ENCODE measurements at places on chromosomes 6 and 20.

- no peak for DNase-seq
Observed at GRCh38 chr6:100574836-100575235, 110.1 kb upstream of the SIM1 start.

GRCh38 chr6:11229655-11230046 lies 2.8 kb downstream of the NEDD9 start:
- no peak for DNase-seq

DNA sequence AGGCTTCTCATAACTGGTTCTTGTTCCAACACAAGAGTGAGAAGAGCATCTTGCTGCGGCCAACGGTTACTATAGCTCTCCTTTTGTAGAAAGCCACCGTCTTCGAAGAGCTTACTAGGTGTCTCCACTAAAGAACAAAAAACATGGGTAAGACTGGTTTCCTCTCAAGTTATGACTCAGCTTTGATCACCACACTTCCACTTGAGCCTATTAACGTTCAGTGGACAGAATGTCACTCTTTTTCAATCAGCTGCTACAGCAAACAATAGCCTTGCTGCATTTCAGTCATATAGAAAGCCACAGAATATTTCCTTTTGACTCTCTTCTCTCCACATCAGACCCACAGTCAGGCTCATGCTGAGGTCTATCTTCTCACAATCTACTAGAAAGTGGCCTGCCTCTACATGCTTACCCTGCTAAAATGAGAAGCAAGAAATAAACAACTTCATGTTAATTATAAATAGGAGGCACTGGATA lies 243.5 kb upstream of the PREP start:
- no peak for DNase-seq

DNA sequence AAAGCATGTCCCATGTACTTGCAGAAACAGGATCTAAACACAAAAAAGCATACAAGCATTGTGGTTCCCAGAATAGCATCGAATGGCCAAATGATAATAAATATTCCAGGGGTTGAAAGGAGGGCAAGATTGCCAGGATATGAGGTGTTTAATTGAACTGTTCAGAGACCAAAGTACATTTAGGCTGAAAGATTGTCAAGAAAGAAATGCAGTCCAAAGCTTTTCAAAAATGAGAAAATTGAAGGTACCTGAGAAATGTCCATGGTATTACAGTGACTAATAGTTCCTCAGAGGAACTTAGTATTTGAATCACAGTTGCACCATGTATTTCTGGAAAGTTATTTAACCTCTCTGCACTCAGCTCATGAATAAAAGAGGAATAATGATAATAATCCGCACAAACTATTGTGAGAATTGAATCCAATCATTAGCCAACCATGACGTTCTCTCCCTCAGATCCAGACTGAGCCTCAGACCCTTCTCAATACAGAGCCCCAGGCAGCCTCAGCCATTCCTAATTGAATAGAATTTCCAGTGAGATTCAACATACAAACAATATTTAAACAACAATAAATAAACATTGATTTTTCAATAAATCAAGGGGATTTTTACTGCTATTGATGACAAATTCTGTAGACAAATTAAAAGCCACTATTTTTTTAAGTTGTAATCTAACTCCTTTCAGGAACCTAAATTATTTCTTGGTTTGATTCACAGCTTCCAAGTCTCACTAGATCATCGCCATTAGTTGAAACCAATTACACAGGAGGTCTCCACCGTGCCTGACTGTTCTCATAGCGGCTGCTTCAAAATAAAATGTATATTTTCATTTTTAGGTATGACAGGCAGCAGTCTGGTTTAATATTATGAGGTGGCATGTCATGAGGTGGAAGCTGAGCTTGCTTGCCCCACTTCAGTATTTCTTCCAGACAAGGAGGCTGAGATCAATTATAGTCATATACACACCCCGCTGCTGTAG lies 144.3 kb upstream of the TENT5A start:
- no peak for DNase-seq

GRCh38 chr6:46850792-46851191 lies 57.6 kb downstream of the MEP1A start:
- DNase-seq: no peak

GRCh38 chr6:33636655-33637054 lies 15.5 kb downstream of the ITPR3 start:
- no peak for DNase-seq

DNA sequence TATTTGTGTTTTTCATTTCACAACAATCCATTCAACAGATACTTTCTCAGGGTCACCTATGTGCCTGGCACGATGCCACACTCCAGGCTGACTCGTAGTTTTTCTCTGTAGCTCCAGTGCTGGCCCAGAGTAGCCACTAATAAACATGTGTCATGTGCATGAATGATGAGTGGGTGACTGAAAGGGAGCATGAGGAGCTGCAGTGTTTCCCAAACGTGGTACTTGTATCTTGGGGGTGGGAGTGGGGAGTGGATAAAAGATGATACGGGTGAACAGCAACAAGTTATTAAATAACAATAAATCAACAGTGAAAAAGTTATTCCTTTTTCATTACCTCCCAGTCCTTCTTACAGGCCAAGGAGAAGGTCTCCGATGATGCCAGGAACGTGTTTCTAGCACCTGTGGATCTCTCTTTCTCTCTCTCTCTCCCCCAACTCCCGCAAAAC lies 17.1 kb downstream of the SRXN1 start:
- no peak for DNase-seq

DNA sequence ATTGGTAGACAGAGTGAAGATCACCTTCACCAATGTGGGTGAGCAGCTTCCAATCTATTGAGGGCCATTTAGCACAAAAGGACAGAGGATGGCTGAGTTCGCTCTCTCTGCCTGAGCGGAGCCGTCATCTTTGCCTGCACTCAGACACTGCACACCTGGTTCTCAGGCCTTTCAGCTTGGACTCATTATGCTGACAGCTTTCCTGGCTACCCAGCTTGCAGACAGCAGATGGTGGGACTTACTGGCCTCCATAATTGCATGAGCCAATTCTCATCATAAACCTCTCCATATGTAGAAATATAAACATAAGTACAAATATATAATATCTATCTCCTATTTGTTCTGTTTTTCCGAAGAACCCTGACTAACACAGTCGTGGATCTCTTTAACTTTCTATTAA lies 13.7 kb downstream of the TBXT start:
- DNase-seq: no peak

GRCh38 chr20:59806578-59806975 lies 126.9 kb downstream of the SYCP2 start:
- no peak for DNase-seq

GRCh38 chr6:166084951-166085350 lies 82.7 kb downstream of the TBXT start:
- DNase-seq: no peak

GRCh38 chr20:18176318-18176785 lies 38.7 kb downstream of the KAT14 start:
- no peak for DNase-seq

GRCh38 chr20:61901392-61902220 lies 164.1 kb downstream of the TAF4 start:
- DNase-seq: no peak

DNA sequence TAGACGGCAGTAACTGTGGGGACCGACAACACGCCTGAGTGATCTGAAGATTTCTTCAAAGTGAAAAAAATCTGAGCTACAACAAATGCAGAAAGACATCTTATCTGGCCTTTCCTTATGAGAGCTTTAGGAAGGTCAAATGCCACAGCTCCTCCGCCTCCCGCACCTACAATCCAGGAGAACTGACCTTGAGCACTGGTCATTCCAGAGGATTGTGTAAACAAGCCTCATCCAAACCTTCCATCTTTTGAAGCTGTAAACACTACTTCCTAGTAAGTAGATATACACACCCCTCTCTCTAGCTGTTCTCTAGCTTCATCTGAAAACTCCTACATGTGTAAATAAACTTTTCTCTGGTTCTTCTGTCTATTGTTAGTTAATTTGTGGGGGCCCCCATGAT lies 76.9 kb downstream of the CD24 start:
- no peak for DNase-seq

DNA sequence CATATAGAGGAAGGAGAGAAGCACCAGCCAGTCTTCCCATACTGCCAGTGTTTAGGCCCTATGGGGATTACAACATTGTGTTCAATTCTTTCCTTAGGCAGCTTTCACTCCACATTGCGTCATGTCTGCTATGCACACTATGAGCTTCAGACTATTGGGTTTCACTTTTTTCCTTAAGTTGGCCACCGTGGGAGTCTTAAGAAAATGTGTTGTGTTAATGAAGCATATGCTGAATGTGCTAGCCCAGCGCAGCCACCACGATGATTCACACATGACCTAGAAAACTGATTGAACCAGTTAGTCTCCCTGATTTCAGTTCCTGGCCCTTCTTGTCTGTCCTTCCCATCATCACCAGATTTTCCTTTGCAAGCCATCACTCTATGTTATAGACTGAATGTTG lies 21.5 kb downstream of the TUBB2B start:
- DNase-seq: no peak

DNA sequence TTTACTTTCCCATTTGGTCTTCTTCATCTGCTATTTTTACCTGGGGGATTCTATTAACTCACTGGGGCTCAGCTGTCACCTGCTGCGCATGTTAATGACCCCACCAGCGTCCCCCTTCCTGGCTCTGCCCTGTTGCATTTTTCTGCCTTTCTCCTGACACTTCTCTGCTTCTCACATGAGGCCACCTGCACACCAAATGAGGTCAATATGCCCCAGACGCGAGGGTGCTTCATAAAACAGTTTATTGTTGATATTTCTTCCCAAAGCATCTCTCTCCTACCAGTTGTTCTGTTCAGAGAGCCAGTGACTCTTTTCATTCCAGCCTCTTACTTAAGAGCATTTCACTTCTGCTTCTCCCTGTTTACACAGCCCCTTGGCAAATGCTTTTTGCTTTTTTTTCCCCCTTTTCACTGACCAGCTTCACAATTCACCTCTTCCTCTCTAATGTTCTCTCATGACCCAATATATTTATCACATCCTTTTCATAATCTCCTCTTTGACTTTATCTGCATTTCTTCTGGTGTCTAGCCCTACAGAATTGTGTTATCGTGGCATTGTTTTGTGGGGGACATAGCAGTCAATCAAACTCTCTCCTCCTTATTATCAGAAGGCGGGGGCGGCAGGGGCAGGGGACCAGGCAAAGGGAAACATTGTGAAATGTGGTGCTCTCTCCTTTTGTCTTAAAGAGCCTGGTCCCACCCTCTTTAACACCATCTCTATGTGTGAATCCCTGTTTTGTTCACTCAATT lies 545.8 kb upstream of the CITED2 start:
- DNase-seq: no peak

- DNase-seq: no peak
Observed at GRCh38 chr6:116253188-116253504, 729 bp downstream of the TSPYL4 start.

GRCh38 chr6:28337121-28337520 lies 1.2 kb upstream of the ZSCAN31 start:
- no peak for DNase-seq

GRCh38 chr6:104936766-104937535 lies 20.0 kb upstream of the LIN28B start:
- DNase-seq: no peak

DNA sequence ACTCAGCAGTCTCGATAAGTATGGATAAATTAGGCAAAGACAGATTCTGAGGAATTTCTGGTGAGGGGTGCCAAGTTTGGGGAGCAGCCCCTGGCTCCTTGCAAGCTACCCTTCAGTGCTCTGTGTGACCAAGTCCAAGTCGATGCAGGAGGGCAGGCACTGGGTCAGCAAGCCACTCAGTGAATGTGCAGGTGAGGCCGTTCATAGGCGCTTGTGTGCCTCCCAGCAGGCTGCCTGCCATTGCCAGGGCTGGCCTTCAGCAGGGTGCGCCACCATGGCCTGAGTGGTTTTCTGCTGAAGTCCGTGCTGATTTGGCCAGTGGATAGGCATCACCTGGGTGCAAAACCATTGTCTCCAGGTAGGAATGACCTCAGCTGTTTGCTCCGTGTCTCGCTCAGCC lies 3.3 kb upstream of the GNRH2 start:
- no peak for DNase-seq

DNA sequence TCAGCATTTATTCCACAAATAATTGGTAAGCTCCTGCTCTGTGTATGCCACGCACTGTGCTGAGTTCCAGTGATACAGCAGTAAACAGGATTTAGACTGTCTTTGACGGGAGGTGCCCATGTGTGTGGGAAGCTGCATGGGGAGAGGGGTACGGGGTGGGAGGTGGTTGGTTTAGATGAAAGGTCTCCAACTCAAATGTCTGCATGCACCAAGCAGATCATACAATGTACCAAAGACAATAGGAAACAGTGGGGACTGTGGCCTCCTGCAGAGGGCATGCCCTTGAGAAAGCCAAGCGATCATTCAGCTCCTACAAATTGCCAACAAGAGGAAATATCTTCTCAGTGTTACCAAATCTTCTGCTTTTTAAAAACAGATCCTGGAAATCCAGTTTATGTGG lies 36.1 kb downstream of the SLC22A2 start:
- DNase-seq: no peak

GRCh38 chr6:38062066-38062465 lies 242.5 kb downstream of the ZFAND3 start:
- no peak for DNase-seq

GRCh38 chr20:56352345-56353055 lies 6.3 kb upstream of the FAM210B start:
- no peak for DNase-seq

- no peak for DNase-seq
Observed at GRCh38 chr20:1870792-1871550, 24.2 kb upstream of the SIRPA start.

DNA sequence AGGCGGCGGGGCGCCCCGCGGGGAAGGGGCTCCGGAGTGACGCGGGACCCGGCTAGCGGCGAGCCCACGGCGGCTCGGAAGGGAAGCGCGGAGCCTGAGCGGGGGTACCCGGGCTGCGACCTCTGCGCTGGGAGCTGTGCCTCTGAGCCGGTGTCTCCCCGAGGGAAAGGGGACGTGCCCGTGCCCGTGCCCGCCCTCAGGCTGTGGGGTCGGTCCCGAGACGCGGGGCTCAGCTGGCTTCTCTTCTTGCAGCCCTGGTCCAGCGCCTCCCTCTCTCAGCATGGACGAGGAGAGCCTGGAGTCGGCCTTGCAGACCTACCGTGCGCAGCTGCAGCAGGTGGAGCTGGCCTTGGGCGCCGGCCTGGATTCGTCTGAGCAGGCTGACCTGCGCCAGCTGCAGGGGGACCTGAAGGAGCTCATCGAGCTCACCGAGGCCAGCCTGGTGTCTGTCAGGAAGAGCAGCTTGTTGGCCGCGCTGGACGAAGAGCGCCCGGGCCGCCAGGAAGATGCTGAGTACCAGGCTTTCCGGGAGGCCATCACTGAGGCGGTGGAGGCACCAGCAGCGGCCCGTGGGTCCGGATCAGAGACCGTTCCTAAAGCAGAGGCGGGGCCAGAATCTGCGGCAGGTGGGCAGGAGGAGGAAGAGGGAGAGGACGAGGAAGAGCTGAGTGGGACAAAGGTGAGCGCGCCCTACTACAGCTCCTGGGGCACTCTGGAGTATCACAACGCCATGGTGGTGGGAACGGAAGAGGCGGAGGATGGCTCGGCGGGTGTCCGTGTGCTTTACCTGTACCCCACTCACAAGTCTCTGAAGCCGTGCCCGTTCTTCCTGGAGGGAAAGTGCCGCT lies 686 bp downstream of the ZGPAT start:
- no peak for DNase-seq

- no peak for DNase-seq
Observed at GRCh38 chr6:17485181-17485580, 91.8 kb downstream of the CAP2 start.

GRCh38 chr20:58959652-58960051 lies 21.4 kb upstream of the NELFCD start:
- no peak for DNase-seq

- DNase-seq: no peak
Observed at GRCh38 chr6:129393654-129394053, 316.3 kb downstream of the ARHGAP18 start.
